ENCODE measurements at places on chromosomes 2 and 18.

GRCh38 chr2:218168635-218169462 lies 2.1 kb upstream of the CXCR1 start:
- DNase-seq = peak; percentile 64

- DNase-seq = no peak
Observed at GRCh38 chr18:60047556-60047955, 147.8 kb downstream of the PMAIP1 start.

DNA sequence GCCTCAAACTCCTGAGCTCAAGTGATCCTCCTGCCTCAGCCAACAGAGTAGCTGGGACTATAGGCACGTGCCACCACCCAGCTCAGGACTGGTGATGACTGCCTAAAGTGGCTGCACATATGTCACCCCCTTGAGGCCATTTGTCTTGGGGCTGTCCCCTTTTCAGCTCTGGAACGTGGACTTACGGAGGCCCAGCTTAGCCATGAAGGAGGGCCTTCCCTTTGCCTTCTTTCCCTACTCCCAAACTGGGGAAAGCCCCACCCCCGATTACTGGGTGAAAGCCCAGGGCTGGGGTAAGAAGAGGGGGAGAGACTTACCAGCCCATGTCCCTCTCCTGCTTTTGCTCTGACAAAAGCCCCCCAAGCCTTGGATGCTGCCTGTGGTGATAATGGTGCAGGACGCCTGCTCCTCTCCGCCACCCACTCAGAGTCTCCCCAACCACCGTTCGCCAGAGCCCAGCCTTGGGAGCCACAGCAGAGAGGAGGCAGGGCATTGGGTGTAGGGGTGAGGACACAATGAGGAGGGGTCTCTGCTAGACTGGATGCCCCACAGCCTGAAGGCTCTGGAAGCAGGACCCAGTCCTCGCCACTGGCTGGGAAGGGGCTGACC lies 2.5 kb upstream of the DUSP2 start:
- DNase-seq = no peak

GRCh38 chr2:30580391-30580790 lies 133.3 kb downstream of the LCLAT1 start:
- DNase-seq = no peak

DNA sequence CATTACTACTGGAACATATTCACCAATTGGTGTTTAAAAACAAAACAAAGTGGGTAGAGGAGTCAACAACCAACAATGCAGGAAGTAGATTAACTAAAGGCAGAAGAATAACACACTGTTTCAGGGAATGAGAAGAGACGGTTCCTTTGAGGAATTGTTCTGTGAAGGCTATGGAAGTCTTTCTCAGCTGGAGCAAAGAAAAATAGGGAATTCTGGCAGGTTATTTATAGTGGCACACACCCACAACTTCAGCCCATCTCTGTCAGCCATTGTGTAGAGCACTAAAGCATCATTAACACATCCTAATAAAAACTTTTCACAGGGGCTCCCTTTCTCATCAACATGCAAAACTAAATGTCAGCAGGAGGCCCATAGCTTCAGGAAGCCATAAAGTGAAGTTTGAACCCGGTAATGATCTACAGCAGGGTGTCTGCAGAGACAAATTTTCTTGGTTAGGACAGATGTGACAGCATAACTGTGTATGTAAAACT lies 113.6 kb downstream of the CDH2 start:
- no peak for DNase-seq

DNA sequence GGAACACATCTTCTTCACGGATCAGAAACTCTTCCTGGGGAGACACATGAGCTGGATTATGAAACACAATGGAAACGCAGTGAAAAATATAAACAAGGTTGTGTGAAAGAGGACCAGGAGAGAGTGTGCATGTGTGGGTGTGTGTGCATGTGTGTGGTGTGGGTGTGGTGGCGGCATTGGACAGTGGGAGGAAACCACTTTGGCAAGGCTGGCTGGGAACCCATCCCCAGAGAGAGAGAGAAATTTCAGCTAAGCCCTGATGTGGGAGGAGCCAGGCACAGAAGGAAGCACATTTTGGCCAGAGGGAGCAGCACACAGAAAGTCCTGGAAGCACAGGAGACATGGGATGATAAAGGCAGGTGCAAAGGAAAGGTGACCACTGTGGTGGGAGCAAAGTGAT lies 147.6 kb upstream of the COPS8 start:
- no peak for DNase-seq

- no peak for DNase-seq
Observed at GRCh38 chr2:219079417-219079816, 18.7 kb upstream of the IHH start.

GRCh38 chr2:86218124-86218523 lies 18.9 kb downstream of the MRPL35 start:
- no peak for DNase-seq

- no peak for DNase-seq
Observed at GRCh38 chr18:49459404-49460171, 857 bp downstream of the DYM start.

- no peak for DNase-seq
Observed at GRCh38 chr2:222450021-222450420, 25.7 kb downstream of the SGPP2 start.

- DNase-seq = no peak
Observed at GRCh38 chr18:809985-810642, 1.9 kb downstream of the YES1 start.

DNA sequence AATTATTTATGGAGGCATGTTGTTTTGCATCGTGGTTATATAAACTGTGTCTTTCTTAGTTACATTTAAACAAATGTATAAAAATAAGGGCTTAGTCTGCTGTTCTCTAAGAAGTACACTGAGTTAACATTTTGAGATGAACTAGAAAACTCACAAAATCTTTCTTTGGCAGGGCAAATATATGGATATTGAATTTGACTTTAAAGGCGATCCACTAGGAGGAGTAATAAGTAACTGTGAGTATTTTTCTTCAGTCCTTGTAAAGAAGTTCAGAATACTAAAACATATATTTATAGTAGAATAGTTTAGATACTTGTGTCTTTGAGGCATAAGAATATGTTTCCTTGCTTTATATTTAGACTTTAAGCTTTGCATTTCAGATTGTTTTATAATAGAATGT lies 104.8 kb downstream of the MYO1B start:
- DNase-seq = no peak
